GM13976 (cell line): ENCODE measurements at places on chromosomes 4 and X.

- no peak for DNase-seq
These were observed 35.8 kb downstream of the PDE5A start for GRCh38 chr4:119592830-119593229.

DNA sequence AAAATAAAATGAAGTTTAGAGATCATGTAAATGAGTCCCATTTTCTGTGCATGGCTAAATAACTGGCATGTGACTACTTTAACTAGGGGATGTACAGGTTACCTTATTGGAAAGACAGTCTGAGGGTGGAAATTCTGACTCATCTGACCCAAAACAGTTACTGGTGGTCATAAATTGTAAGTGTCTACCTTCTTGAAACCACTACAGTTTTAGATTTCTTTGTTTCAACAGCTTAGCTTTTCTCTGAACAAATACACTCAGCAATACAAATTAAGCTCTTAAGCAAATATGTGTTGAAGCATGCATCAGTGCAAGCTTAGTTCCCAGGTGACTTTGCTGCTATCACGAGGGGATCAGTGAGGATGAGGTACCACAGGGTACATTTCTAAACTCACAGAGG is 60.7 kb upstream of the PGM2 start:
- peak; percentile 45 for DNase-seq

- no peak for DNase-seq
These were observed 914.5 kb downstream of the STIM2 start for GRCh38 chr4:27775156-27775555.

- DNase-seq, result peak; percentile 63
These were observed 28.2 kb upstream of the CENPU start for GRCh38 chr4:184762100-184762499.

- no peak for DNase-seq
These were observed 536 bp downstream of the OTUD5 start for GRCh38 chrX:48956728-48957414.

- DNase-seq, result no peak
These were observed 14.5 kb downstream of the CLCN4 start for GRCh38 chrX:10171249-10171648.

- DNase-seq, result no peak
These were observed 152.3 kb downstream of the ADAM29 start for GRCh38 chr4:175070444-175070843.

GRCh38 chrX:9252182-9252581 is 212.7 kb upstream of the TBL1X start:
- DNase-seq, result no peak

- no peak for DNase-seq
These were observed 2.0 kb upstream of the NKX3-2 start for GRCh38 chr4:13546142-13546940.

GRCh38 chr4:135917011-135917410 is 1615.3 kb downstream of the PCDH18 start:
- DNase-seq, result no peak

DNA sequence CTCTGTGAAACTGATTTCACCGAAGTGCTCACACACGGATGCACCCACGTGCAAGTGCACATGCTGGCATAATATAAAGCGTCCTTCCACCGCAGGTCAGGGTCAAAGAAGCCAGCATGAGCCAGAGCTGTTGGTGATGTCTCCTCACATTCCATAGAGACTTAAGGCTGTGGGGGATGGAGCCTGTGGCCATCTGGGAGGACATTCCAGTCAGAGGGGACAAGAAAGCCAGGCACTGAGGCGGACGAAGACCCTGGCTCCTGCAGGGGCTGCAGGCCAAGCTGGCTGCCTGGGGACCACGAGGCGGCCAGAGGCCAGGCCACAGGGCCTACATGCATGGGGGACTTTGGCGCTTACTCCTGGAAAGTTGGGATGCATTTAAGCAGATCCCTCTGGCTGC is 7.7 kb downstream of the RNF212 start:
- DNase-seq, result no peak

GRCh38 chr4:147525494-147526271 is 44.8 kb downstream of the EDNRA start:
- DNase-seq, result no peak

DNA sequence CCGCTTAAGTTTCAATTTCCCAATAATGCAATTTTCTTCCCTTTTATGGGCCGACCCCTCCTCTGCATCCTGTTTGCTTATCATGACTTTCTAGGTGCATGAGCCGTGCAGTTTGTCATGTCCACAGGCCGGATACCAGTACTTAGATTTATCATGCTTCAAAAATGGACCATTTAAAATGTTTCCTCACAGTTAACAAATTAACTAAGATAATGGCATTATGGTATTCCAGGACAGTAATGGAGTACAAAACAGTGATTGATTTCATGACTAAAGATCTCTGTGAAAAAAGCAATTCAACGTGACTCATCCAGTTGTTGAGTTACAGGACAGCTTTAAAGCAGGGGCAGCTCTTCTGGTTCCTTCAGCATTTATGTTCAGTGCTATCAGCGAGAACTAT is 23.0 kb downstream of the SNX25 start:
- no peak for DNase-seq

DNA sequence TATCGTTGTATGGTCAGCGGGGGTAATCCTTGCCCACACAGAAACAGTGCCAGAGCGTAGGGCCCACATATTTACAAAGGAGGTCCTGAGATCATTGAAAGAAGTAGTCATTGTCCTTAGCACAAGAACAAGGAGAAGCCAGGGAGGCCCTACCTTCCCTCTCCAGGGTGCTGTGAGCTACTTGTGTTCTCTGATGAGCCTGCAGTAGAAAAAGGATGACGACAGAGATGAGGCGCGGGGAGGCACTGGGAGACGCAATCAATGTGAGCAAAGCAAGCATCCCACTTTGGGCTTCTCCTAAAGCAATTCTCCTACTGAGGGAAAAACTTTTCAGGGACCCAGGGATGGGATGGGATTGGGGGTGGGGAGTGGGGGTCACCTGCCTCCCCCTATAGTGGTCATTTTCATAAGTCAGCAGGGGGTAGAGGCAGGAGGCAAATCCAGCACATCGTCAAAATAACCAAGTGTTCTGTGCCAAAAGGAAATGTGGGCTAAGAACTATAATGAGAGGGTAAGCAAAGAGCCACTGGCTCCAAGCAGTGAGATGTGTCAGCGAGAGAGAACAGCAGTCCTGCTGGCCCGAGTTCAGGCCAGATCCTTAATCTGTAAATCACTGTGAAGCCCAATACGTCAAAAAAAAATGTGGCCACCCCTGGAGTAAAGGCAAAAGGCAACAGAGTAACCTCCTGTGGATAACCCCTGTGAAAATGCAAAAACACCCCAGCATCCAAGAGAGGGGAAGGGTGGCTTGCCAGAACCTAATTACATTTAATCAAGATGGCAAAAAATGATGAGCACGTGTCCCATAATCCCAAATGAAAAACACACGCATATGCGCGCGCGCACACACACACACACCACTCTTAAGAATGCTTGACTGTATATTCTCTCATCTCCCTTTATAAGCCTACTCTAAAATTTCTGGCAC is 136.6 kb upstream of the HHIP start:
- DNase-seq, result no peak

- peak; percentile 6 for DNase-seq
These were observed 28.6 kb downstream of the TEX13A start for GRCh38 chrX:105191878-105192277.

- peak; percentile 32 for DNase-seq
These were observed 26.0 kb downstream of the ADH4 start for GRCh38 chr4:99117876-99118693.

- DNase-seq, result no peak
These were observed 87.3 kb downstream of the GPR143 start for GRCh38 chrX:9678215-9678965.

- peak; percentile 58 for DNase-seq
These were observed 67.1 kb downstream of the DTHD1 start for GRCh38 chr4:36348403-36348938.

- no peak for DNase-seq
These were observed 34.7 kb downstream of the ZNF41 start for GRCh38 chrX:47448165-47448806.

GRCh38 chr4:14149176-14150053 is 521.9 kb upstream of the BOD1L1 start:
- no peak for DNase-seq

- no peak for DNase-seq
These were observed 181.9 kb downstream of the PABPC4L start for GRCh38 chr4:134019657-134020056.

- DNase-seq, result peak; percentile 22
These were observed 68.3 kb downstream of the FMR1NB start for GRCh38 chrX:148049441-148049840.

DNA sequence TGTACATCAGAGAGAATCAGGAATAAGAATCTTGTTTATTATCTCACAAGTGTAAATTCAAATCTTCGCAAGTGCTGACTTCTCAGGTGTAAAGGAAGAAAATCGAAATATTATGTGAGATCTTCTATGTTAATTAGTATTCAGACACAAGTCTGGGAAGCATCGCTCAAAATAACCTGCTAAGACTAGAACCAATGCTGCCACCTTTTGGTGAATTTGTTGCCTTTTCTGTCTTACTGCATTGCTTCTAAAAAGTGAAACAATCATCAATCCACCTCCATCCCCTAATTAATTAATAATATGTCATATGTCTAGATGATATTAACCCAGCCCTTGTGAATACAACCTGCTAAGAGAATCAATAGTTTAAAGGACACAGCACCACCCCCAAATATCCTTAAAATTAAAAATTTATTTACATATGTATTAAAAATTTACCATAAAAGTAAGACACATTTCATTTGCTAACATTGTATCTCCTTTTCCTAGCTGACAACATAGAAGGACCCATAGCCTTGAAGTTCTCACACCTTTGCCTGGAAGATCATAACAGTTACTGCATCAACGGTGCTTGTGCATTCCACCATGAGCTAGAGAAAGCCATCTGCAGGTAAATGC is 3.5 kb downstream of the EPGN start:
- DNase-seq, result peak; percentile 11

DNA sequence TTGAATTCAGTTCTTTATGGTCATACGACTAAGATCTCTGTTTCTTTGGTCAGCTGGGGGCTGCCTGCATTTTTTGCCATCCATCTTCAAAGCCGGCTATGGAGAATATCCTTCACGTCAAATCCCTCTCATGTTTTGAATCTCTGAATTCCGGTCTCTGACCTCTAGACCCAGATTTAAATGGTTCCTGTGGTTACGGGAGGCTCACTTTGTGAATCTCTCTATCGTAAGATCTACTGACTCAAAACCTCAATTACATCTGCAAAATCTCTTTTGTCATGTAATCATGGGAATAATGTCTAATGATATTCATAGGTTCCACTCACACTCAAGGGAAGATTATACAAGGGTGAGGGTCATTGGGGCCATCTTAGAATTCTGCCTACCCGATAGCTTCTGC is 5.7 kb upstream of the MPC1L start:
- no peak for DNase-seq

GRCh38 chr4:126475730-126476129 is 1157.0 kb upstream of the INTU start:
- DNase-seq, result no peak

- no peak for DNase-seq
These were observed 57.1 kb downstream of the ELF4 start for GRCh38 chrX:130053236-130053635.

DNA sequence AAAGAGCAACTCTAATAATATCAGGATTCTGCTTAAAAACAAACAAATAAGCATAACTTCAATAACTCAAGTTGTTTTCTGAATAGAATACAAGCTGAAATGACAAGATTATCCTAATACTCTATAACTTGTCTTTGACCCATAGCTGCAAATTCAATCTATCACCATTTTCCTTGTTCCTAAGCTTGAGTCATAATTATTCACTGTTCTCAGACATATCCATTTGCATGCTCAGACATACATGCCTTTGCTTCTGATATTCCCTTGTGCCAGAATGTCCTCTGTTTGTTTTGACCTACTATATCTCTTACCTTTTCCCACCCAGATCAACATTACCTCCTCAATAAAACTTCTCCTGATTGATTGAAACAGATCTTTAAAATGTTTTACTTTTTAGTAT is 109.7 kb downstream of the SNCA start:
- DNase-seq, result no peak

DNA sequence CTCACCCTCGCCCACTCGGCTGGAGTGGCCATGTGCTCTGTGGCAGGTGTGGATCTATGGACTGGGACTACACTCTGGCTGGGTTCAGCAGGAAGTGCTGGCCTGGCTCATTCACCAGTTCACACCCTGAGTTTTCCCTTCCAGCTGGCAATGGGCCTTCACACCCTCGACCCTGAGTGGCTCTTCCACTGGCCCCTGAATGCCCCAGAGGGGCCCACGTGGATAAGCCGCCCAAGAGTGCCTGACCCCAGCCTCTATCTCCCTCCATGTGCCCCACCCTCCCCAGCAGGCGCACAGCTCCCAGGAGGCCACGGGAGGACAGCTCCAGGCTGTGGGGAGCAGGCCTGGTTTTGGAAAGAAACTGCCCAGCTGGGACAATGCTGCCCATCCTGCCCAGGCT is 234.1 kb downstream of the AFAP1 start:
- DNase-seq, result no peak

DNA sequence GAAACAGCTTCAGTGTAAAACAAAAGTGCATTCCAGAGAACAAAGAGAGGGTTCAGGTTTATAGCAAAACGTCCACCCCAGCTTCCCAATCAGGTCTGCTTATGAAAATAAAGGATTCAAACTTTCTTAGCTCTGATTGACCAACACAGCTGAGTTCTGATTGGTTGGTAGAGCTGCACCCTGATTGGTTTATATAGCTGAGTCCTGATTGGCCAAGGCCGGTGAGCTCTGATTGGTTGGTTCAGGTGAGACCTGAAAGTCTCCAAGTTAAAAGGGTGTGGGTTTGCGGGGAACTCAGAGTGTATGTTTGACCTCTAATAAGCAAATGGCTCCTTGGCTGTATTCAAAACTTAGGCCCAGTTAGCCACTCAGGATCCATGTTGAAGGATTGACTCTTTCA is 20.9 kb downstream of the CLRN2 start:
- no peak for DNase-seq

DNA sequence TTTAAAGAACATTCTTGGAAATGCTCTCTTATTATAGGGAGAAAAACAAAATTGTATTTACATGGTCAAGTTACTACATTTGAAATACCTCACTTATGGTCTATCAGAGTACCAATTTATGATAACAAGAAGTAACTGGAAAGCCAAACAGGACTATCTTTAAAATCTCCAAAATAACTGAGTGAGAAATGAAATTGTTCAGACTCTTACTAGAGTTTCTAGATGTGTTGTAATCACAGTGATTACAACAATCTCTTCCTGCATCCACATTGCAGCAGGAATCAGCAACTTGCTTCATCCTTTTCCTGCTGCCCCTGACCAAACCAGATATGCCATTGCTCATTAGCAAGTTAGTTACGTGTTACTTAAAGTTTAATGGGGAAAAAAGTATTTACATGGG is 245.2 kb upstream of the SMIM31 start:
- no peak for DNase-seq

DNA sequence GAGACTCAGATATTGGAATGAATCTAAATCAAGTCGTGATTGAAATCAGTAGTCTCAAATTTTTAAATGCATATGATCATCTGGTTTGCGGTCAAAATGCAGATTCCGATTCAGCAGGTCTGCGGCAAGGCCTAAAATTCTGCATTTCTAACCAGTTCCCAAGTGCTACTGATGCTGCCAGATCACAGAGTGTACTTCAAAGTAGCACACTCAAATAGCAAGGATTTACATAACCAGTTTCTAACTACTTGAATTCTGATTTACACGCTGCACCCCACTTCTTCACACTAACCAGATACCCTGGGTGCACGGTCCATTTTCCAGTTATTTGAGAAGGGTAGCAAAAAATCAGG is 752 bp downstream of the MBTPS2 start:
- DNase-seq, result no peak
